HCT116 (cell line): ENCODE measurements at places on chromosomes 4 and X.

DNA sequence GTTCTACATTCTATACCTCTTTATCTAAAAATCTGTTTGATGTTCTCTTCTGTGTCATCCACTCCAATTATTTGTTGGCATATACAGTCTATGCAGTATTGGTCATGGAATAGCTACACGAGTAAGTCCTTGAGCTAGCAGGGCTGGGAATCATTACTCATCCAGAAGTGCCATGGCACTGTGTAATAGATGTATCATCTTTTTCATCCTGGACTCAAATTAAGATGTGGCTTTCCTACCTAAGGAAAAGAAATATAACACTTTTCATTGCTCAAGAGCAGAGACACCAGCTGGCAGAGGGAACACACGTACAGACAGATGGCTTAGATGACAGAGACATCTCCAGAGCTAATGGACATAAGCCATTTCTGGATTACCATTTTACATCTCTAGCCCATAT is 159.8 kb downstream of the FAM13A start:
- no peak for DNase-seq

GRCh38 chrX:39475372-39475771 is 622.4 kb downstream of the BCOR start:
- no peak for DNase-seq

- DNase-seq: no peak
Measured at GRCh38 chrX:40013266-40014195, 84.2 kb downstream of the BCOR start.

- no peak for DNase-seq
Measured at GRCh38 chrX:40960041-40960440, 125.2 kb upstream of the USP9X start.

GRCh38 chr4:128287141-128287870 is at the start of gene PGRMC2:
Gene PGRMC2 (minus strand): TSS chr4:128287813. CDS start chr4:128287790, 23 bp downstream.
- DNase-seq: no peak

DNA sequence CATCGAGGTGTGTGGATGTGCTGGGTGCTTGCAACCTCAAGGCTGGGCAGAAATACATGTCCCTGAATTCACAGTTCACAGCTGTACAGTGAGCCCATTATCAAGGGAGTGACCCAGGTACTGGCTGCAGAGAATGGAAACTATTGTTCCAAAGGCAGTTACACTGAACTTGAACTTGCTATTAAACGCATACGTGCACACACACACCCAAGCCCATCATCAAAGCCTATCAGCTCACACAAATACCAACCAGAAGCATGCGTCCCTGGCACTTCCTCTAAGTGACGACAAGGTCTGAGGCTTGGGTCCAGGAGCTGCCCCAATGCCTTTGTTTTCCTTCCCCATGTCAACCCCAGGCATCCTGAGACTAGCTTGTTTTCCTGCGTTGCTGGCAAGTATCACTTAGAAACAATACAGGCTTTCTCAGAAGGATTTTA is 88.6 kb downstream of the IRF2 start:
- no peak for DNase-seq

GRCh38 chr4:10180927-10181744 is 64.5 kb upstream of the WDR1 start:
- no peak for DNase-seq

DNA sequence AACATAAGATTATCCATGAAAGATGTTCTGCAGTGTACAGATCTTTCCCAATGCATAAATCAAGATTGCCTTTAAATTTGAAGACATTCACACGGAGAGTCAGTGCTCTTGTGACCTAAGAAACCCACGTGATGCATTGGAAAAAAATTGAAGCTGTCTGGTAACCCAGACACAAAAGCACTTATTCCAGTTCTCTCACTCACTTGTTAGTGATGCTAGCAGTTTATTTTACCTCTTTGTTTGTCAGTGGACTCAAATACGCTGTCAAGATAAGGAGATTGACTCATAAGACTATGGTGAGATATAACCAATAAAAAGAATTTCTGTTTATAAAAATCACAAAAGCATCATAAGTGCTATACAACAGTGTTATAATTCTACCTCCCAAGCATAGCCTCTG is 245.8 kb upstream of the SMIM31 start:
- DNase-seq: no peak

GRCh38 chrX:44017676-44018075 is 44.5 kb upstream of the NDP start:
- DNase-seq: no peak

- no peak for DNase-seq
Measured at GRCh38 chrX:9912351-9913145, 54.6 kb upstream of the CLDN34 start.

GRCh38 chrX:37745354-37745753 is 34.5 kb upstream of the CYBB start:
- peak; percentile 18 for DNase-seq

DNA sequence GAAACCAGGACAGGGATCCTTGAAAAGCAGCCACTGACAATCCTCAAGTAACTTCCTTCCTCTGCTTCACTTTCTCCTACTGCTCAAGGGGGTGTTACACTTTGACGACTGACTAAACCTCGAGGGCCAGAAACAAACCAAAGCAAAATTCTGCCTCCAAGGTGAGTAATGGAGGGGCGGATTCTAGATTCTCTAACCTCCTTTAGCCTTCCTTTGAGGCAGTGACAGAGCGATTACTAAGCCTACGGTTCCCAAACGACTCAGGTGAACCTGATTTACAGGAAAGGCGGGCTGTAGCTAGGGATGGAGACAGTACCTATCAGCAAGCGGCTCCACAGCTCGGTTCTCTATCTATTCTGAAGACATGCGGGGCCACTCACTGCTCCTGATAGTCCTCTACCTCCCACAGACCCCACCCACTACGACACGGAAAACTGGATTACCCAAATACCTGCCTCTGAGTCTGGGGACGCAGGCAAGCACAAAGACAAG is 487 bp downstream of the TBCK start:
- no peak for DNase-seq
